ENCODE measurements at places on chromosomes 3 and 15.

- no peak for DNase-seq
Measured at GRCh38 chr3:103218793-103219192, 784.0 kb downstream of the ZPLD1 start.

GRCh38 chr3:161689584-161690298 is 193.1 kb downstream of the OTOL1 start:
- no peak for DNase-seq

- DNase-seq, result no peak
Measured at GRCh38 chr3:31027191-31027761, 132.8 kb upstream of the GADL1 start.

DNA sequence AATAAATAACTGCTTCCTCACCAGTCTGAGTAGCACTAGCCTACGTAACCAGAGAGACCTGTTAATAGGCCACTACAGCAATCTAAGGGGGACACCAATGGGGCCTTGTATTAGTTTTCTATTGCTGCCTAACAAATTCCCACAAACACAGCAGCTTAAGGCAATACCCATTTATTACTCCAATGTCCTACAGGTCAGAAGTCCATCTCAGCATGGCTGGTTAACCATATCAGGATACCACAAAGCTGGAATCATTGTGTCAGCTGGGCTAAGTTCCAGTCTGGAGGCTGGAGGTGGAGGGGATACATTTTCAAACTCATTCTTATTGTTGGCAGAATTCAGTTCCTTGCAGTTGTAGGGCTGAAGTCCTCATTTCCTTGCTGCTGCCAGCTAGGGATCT is 331.9 kb downstream of the ULK4 start:
- no peak for DNase-seq

DNA sequence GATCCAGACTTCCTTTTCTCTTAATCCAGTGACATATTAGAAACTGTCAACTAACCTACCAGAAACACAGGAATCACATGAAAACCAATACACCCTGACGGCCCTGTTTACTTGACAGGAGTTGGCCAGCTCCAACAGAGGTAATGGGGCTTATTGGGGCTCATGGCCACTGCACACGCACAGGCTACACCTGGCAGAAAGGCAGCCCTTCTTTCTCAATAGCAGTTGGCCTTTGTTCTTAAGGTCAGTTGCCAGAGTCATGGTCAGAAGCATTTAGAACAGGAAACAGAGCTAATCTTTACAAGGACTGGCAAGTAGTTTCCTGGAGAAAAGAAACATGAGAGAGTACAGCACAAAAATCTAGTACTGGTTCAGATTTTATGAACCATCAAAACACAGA is 181.8 kb downstream of the MAGI1 start:
- DNase-seq, result no peak

DNA sequence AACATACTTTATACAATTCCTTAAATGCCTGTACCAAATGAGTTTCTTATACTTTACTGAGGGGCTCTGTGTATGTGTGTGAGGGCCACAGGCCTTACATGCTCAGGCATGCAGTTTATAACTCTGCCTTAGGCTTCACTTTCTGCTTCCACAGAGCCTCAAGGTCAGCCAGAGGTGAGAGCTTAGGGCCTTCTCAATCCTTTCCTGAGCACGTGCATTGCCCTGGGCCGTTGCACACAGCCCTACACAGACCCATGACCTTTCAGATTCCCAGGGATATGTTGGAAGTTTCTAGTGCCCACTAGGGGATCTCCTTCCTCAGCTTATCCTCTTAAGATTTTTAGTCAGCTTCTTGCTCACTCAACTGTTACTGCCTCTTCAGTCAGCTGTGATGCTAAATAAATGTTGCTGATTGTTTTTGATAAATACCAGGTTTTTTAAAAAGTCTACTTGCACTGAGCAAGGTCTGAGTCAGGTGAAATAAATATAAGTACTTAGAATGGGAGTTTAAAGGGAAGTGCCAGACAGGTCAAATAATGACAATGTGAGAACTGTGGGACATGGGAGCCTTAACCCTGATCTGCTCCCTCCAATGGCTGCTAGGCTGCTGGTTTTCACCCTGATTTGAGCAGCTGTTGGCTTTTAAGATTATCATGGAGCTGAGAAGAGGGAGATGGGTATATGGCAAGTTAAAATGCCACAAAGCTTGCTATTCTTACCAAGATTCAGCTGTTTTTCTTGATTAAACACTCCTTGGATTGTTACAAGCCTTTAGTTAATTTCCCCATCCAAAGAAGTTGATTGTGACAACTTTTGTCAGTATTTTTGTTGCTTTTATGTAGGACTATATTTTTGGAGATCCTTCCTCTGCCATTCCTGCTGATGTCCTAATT is 169.5 kb downstream of the PLD1 start:
- no peak for DNase-seq

DNA sequence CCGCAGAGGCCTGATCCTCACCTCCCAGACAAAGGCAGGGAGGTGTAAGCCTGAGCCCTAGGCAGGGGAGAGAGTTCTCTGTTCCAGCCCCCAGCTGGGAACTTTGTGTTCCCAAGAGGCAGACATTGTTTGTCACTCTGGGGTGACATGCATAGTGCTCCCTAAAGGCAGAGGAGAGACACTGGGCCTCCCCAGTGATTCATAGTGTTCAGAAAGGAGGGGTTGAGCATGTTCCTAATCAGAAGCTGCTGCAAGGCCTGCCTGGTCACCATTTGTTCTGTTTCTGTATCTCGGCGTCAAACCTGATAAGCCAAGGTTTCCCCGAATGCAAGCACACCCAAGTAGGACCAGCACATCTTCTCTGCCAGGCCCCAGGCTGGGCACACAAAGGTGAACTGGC is 24.0 kb upstream of the SLC6A6 start:
- no peak for DNase-seq

DNA sequence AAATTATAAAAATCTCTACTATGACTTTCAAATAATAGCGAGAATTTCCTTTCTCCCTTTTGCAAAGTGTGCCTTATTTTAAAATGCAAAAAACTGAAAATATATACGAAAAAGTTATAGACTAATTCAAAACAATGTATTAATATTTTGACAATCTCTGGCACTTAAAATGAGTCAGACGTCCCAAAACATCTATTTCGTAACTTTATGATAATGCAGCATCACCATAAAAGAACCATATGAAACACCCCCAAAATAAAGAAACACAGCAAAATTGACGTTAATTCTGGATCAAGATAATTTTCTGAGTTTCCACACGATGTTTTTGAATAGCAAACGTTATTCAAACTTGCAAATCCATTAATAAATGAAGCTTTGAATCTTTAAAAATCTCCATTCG is 1.0 kb downstream of the COPS2 start:
- DNase-seq, result no peak

GRCh38 chr3:152209060-152209459 is 59.7 kb upstream of the MBNL1 start:
- DNase-seq, result no peak

- no peak for DNase-seq
Measured at GRCh38 chr3:186818516-186818915, 12.2 kb upstream of the RFC4 start.

DNA sequence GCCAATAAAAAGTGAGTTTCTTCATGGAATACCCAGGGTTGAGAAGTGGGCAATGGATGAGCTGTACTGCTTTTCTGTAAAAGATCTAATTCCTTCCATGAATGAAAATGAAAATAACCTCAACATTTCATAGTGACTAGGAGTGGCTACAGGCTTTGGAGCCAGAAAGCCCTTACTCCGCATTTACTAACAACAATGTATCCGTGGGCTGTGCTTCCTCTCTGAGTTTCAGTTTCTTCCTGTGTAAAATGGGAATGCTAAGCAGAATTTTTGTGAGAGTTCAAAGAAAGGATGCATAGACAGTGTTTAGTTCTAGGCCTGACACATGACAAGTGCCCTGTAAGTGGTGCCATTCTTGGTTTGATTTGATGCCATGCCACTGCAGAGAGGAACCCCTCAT is 47.5 kb upstream of the TM4SF1 start:
- no peak for DNase-seq

DNA sequence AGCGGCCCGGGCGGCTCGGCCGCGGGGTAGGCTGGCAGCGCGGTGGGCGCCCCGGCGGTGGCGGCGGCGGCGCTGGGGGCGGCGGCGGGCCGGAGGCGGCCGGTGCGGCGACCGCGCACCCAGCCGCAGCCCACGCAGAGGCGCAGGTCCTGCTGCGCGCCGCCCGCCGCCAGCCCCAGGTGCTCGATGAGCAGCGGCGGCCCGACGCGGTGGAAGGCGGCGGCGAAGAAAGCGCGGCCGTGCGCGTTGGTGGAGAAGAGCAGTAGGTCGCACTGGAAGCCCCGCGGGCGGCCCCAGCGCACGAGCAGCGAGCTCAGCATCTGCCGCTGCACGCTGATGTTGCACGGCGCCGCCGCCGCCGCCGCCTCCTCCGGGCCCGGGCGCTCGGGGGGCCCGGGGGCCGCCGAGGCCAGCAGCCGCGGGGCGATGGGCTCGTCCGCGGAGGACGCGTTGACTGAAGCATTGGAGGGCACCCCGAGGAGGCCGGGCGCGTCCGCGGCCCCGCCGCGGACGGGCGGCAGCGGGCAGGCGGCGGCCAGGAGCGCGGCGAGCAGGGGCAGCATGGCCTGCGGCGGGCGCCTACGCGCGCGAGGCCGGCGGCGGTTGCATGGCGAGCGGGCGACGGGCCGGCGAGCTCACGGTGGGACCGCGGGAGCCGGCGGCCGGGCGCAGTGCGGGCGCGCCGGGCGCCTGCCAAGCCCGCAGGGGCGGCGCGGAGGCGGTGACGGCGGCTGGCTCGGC is 452 bp downstream of the TMEM158 start:
- no peak for DNase-seq

DNA sequence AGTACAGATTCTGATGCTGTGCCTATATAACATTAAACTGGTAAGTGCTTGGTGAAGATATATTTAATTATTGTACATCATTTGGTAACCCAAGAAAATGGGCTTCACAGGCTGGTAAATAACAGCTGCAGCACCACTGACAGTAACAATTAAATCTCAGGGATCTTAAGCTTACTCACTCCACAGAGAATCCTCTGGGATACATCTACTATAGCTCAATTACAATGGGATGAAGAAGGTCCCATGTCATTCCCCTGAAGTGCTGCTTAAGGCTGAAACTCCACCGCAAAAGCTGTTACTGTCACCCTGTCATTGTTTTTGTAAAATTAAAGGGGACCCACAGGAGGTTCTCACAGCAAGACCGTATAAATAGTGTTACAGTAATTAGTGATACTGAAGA is 153.0 kb downstream of the IMPG2 start:
- DNase-seq, result no peak

DNA sequence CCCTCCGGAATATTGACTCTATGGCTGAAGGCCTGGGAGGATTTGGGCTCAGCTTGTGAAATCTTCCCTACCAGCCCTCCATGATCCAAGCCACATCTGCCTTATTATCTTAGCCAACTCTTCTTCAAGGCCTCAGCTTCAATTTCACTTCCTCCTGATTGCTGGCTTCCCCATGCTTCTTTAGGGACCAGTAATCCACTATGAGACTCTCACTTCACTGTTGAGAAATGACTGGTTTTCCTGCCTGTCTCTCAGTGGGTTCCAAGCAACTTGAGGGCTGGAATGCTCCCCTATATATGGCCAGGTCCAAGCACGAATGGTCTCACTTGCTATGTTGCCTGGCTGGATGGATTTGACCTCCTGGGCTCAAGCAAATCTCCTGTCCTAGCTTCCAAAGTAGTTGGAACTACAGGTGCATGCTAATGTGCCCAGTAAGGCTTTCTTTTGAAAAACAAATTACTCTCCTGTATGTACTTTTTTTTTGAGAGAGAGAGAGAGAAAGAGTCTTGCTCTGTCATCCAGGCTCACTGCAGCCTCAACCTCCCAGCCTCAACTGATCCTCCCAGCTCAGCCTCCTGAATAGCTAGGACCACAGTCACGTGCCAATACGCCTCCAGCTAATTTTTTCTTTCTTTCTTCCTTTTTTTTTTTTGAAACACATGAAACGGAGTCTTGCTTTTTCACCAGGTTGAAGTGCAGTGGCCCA is 7.9 kb upstream of the PIK3CB start:
- no peak for DNase-seq

DNA sequence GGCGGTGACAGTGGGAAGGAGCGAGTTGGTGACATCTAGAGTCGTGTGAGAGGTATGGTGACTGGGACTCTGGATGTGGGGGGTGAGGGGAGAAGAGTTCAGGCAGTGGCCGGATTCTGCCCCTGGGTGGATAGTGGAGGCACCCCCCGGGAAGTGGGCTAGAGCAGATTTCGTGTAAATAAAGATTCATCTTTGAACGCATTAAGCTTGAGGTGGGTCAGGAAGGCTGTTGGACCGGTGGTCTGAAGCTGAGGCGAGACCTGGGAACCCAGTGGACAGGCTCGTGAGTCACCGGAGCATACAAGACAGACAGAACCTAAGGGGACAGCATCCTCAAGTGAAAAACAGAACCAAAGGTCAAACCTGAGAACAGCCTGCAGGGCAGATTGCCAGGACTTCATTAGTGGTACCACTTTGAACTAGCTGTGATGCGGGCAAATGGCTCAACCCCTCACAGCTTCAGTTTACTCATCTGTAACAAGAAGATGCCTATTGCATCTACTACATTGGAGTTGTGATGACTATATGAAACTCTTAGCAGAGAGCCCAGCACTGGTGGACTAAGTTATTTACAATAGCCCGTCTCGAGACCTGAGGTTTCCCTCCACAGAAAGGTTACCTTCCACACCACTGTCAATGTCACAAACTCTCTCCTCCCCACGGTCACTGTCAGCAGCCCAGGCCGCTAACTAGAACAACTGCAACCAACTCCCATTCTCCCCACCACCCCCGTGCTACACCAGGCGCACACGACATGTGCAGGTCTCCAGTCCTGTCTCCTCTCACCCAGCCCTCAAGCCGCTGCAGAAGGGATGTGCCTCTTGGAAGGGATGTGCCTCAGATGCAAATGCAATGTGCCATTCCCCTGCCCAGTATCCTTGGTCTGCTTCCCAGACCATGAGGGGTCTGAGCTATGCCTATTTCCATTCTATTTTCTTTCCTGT is 901 bp upstream of the CLN6 start:
- DNase-seq, result no peak

DNA sequence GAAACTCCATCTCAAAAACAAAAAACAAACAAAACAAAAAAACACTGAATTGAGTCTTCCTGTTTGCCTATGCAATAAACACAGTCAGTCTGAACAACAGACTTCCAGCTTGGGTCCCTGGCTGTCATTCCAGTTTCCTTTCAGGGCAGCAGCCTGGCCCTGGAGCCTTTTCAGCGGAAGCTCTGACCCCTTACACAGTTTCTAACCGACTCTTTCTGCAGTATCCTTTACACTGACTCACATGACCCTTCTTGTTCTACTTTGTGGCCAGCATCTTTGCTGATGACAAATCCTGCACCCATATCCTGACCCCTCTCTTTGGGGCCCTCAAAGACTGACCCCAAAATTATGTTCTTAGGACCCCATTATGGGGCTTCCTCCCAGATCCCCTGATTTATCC is 38.3 kb upstream of the INO80 start:
- no peak for DNase-seq

DNA sequence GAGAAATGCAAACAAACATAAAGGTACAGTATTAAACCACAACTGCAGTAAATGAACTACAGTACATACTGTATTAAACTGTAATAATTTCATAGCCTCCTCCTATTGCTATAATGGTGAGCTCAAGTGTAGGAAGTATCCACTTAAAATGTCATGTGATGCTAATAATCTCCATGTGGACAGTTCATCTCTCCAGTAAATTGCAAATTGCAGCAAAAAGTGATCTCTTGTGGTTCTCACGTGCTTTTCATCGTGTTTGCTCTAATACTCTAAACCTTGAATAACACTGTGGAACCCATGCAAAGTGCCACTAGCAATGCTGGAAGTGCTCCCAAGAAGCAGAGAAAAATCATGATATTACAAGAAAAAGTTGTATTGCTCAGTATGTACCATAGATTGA is 9.2 kb upstream of the FNDC3B start:
- no peak for DNase-seq

GRCh38 chr15:66496951-66497501 is 536 bp downstream of the SNAPC5 start:
- DNase-seq, result no peak

- DNase-seq, result no peak
Measured at GRCh38 chr3:170220871-170221270, 1.4 kb upstream of the PRKCI start.

Measured in stimulated activated CD8-positive, alpha-beta memory T cell treated with anti-CD3 and anti-CD28 coated beads, Interleukin-7, amount 100 ng/mL, for 24 hours (primary cell).